Breast epithelium (tissue), 4 donors: ENCODE measurements at places on chromosomes 4 and X.

DNA sequence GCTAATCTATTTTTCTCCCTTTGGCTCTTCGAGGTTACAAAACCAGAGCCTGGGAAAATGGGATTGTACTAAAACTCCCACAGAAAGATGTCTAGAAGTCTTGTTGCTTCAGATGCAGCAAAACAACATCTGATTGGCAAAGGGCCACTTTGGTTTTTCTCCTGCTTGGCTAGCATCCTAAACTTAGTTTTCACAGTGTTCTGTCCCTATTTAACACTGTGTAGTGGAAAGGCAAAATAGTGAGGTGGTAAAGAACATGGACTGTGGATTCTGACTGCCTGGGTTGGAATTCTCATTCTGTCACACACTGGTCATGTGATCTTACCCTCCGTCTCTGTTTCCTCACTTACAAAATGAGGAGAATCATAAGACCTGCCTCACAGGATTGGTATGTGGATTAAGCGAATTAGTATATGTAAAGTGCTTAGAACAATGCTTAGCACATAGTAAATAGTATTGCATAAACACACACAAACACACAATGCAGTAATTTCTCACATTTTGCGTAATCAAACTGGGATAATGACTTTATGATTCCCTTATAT, 23.5 kb downstream of the TIGD2 start:
- H3K27me3 ChIP-seq, result no peaks in the 10 kb centered on the region
- DNase-seq, result no peak
- H3K4me1 ChIP-seq, result no peaks in the 10 kb centered on the region
- H3K27ac ChIP-seq, result peak overlapping the region; percentile 74
- H3K36me3 ChIP-seq, result no peaks in the 10 kb centered on the region

GRCh38 chrX:75673468-75673867, 111.6 kb downstream of the MAGEE2 start:
- no peaks in the 10 kb centered on the region for H3K36me3 ChIP-seq
- H3K27ac ChIP-seq, result no peak overlapping the region
- no peak overlapping the region for H3K4me3 ChIP-seq
- DNase-seq, result no peak
- H3K4me1 ChIP-seq, result no peaks in the 10 kb centered on the region

DNA sequence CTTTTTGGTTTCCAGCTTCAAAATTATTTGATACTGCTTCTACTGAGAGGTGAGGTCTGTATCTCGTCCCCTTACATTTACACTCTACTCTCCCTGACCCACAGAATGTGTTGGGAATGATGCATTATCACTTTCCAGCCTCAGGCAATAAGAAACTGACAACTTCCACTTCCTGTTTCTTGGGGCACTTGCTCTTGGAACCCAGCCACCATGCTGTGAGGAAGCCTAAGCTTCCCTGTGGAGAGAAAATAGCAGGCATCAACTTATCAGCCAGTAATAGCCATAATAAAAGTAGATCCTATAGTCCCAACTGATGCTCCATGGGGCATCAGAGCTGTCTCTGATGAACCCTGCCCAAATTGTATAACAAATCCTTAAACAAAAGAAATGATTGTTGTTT, 32.6 kb downstream of the RELL1 start:
- no peaks in the 10 kb centered on the region for H3K27me3 ChIP-seq
- H3K4me1 ChIP-seq, result no peaks in the 10 kb centered on the region
- DNase-seq, result no peak
- no peaks in the 10 kb centered on the region for H3K36me3 ChIP-seq
- H3K27ac ChIP-seq, result no peak overlapping the region

DNA sequence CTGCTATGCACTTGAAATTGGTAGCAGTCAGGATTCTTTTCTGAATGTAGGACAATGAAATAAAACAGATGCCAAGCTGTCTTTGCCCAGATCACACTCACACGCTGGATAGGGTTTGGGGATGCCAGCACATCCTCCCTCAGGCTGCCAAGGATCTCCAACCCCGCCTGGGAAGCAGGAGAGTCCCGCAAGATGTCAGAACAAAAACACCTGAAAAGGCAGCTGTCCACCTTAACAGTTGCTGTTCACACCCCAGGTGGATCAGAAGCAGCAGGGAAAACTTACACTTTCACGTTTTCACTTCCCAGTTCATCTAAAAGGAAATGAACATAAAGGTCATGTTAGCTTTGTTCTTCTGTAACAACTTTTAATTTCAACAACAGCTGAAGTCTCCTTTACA, 35.7 kb downstream of the TMEM154 start:
- H3K27me3 ChIP-seq, result no peaks in the 10 kb centered on the region
- H3K4me1 ChIP-seq, result no peaks in the 10 kb centered on the region
- H3K27ac ChIP-seq, result no peak overlapping the region
- no peak overlapping the region for H3K4me3 ChIP-seq

DNA sequence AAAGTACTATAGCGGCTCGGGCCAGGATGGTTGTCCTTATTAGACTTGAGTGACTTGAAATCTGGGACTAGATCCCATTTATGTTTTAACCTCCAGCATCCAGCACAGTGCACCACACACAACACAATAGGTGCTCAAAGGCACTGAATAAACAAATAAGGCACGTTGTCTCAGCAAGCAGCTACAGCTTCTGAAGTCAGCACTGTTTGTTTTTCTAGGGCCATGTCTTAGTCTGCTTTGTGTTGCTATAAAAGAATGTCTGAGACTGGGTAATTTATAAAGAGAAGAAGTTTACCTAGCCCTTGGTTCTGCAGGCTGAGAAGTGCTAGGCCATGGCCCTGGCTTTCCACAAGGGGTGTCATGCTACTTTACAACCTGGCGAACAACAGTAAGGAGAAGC, 102.1 kb upstream of the LNX1 start:
- peak overlapping the region; percentile 84 for H3K27ac ChIP-seq
- no peak overlapping the region for H3K4me3 ChIP-seq
- no peaks in the 10 kb centered on the region for H3K27me3 ChIP-seq
- H3K4me1 ChIP-seq, result no peaks in the 10 kb centered on the region
- DNase-seq, result no peak

GRCh38 chr4:8319061-8319460, 49.5 kb downstream of the HTRA3 start:
- H3K27me3 ChIP-seq, result no peaks in the 10 kb centered on the region
- H3K4me3 ChIP-seq, result no peak overlapping the region
- H3K4me1 ChIP-seq, result no peaks in the 10 kb centered on the region
- no peak for DNase-seq
- no peaks in the 10 kb centered on the region for H3K36me3 ChIP-seq

GRCh38 chr4:5923376-5923775, 30.5 kb upstream of the CRMP1 start:
- H3K4me3 ChIP-seq, result no peak overlapping the region
- no peak for DNase-seq
- peaks cover 46% of the 10 kb centered on the region for H3K27me3 ChIP-seq
- H3K4me1 ChIP-seq, result no peaks in the 10 kb centered on the region

DNA sequence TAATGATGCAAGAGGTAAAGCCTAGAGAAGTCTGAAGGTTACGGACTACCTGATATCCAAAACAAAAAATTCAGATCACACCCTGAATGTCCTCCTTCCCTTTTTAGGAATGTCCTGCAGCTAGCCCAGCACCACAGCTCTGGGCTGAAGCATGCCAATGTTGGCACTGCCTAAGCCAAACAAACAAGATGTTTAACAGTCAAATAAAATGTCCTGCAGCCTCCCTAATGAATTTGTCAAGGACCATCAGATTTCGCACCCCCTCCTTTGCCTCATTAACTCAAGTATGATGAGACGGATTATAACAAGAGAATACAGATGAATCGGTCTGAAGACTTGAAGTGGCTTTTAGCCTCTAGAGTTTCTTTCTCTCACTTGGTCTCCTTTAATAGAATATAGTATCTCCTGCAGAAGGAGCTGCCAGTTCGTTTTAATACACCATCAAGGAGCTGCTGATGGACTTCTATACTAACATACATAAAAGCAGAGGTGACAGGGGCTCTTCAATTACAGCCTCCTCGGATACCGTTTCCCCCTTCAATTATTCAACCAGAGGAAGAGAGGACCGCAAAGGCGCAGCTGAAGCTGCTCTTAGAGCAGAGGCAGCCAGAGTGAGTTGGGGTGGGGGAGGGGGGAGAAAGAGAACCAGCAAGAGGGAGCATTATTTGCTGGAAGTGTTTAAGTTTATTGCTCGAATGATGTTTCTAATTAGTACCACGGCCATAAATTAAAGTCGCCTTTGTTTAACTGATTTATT, 3.0 kb upstream of the MAB21L2 start:
- H3K4me1 ChIP-seq, result no peaks in the 10 kb centered on the region

GRCh38 chrX:130719413-130719812, 183.6 kb downstream of the ENOX2 start:
- H3K4me1 ChIP-seq, result no peaks in the 10 kb centered on the region
- no peak for DNase-seq
- no peaks in the 10 kb centered on the region for H3K36me3 ChIP-seq
- no peaks in the 10 kb centered on the region for H3K27me3 ChIP-seq
- H3K27ac ChIP-seq, result no peak overlapping the region

DNA sequence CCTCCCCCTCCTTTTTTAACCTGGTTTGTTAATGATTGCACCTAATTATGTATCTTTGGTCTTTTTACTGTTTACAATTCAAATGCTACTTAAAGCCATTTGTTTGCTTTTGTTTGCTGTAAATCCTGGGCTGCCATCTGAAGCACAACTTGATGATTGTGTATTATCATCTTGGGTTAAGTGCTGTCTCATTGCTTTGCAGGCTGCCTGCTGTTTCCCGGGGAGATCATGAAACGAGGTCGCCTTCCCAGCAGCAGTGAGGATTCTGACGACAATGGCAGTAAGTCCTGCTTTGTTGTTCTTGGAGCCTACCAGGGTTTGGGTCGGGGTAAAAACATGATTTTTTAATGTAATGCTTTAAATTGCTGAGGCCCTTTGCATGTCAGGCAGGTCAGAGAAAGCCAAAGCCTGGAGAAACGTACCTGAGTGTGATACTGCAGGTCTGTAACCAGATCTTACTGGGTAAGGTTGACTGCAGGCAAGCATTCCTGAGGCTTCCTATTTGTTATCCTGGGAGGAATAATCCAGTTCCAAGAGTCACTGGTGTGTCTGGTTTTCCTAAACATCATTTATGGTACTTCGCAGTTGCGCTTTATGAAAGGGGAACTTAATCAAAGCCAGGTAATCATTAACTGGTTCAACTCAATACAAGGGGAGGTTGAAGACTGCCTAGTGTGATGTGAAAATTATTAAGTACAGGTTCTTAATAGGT, 22.2 kb downstream of the JADE1 start:
- no peaks in the 10 kb centered on the region for H3K27me3 ChIP-seq
- DNase-seq, result no peak
- H3K36me3 ChIP-seq, result no peaks in the 10 kb centered on the region
- H3K4me1 ChIP-seq, result peaks cover 11% of the 10 kb centered on the region

DNA sequence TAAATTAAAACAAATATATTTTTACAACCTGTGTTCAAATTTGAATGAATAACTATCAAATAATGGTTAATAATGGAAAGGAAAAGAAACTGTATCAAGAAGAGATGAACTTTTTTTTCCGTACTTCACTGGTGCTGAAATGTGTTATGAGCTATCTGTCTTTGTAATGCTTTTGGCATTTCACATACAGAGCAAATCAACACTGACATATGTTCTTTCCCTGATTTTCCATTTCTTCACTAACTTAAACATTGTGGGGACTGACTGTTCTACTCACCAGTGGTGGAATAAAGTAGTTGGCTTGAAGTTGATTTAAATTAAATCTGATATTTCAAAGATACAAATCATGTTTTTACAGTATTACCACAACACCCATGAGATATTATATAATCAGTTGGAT, 304.0 kb upstream of the BMP3 start:
- H3K4me1 ChIP-seq, result no peaks in the 10 kb centered on the region
- H3K27ac ChIP-seq, result no peak overlapping the region
- no peaks in the 10 kb centered on the region for H3K36me3 ChIP-seq
- no peak overlapping the region for H3K4me3 ChIP-seq
- no peak for DNase-seq

DNA sequence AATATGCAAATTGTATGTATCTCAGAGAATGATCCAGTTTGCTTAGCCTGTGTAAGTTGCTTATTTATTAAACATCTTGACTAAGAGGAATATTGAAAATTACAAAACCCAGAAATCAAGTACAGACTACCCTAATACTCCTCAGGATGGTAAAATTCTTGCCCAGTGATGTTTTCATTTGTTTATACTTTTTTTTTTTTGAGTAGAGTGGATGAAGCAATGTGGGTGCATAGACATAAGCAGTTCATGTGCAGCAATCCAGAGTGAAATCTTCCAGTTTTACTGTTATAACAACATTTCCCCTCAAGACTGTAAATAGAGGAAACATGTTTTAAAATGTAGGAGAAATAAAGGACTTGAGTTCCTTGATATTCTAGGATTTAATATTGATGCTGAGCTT, 4.7 kb downstream of the GLRB start:
- no peaks in the 10 kb centered on the region for H3K4me1 ChIP-seq
- H3K4me3 ChIP-seq, result no peak overlapping the region
- DNase-seq, result no peak
- no peaks in the 10 kb centered on the region for H3K36me3 ChIP-seq
- no peaks in the 10 kb centered on the region for H3K27me3 ChIP-seq

- H3K27ac ChIP-seq, result no peak overlapping the region
- no peak overlapping the region for H3K4me3 ChIP-seq
- H3K4me1 ChIP-seq, result no peaks in the 10 kb centered on the region
- no peaks in the 10 kb centered on the region for H3K27me3 ChIP-seq
- H3K36me3 ChIP-seq, result no peaks in the 10 kb centered on the region
- DNase-seq, result no peak
Measured at GRCh38 chr4:85228264-85228663, 246.7 kb upstream of the ARHGAP24 start.

DNA sequence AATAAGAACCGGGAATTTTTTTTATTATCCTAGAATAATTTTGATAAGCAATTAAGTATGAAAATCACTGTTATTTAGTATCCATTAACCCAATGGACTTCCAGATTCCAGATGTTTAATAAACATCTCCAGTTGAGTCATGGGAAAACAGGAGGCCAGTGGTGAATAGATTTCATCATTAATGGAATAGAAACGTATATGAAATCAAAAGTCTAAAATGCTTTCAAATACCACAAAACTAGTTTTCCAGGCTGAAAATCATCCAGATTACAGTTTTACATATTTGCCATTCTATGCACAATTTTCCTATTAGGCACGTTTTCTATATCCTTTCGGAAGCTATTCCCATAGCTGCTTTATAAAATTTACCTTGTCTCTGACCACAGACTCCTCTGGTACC, 35.0 kb downstream of the IRF2 start:
- H3K27ac ChIP-seq, result no peak overlapping the region
- no peaks in the 10 kb centered on the region for H3K27me3 ChIP-seq
- H3K36me3 ChIP-seq, result no peaks in the 10 kb centered on the region
- no peaks in the 10 kb centered on the region for H3K4me1 ChIP-seq
- H3K4me3 ChIP-seq, result no peak overlapping the region

- no peaks in the 10 kb centered on the region for H3K27me3 ChIP-seq
- no peak for DNase-seq
- H3K4me3 ChIP-seq, result no peak overlapping the region
- H3K4me1 ChIP-seq, result no peaks in the 10 kb centered on the region
Measured at GRCh38 chr4:148025981-148026380, 294.1 kb downstream of the ARHGAP10 start.

DNA sequence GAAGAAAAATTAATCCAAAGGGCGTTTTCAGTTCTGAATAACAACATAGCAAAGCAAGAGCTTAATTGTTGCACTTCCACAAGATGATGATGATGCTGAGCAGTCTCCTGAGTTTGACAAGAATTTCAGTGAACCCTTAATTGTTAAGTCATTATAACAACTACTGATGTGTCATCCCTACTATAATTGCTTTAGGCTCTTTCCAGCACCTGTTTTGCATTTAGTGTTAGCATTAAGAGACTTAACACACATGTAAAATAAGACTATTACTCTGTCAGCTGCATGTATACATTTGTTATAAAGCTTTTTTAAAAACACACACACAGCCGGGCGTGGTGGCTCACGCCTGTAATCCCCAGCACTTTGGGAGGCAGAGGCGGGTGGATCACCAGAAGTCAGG, 37.9 kb upstream of the GALNT7 start:
- H3K36me3 ChIP-seq, result no peaks in the 10 kb centered on the region
- H3K27ac ChIP-seq, result no peak overlapping the region
- H3K4me3 ChIP-seq, result no peak overlapping the region
- no peaks in the 10 kb centered on the region for H3K27me3 ChIP-seq
- DNase-seq, result no peak
